ENCODE measurements at places on chromosomes 4 and X.

DNA sequence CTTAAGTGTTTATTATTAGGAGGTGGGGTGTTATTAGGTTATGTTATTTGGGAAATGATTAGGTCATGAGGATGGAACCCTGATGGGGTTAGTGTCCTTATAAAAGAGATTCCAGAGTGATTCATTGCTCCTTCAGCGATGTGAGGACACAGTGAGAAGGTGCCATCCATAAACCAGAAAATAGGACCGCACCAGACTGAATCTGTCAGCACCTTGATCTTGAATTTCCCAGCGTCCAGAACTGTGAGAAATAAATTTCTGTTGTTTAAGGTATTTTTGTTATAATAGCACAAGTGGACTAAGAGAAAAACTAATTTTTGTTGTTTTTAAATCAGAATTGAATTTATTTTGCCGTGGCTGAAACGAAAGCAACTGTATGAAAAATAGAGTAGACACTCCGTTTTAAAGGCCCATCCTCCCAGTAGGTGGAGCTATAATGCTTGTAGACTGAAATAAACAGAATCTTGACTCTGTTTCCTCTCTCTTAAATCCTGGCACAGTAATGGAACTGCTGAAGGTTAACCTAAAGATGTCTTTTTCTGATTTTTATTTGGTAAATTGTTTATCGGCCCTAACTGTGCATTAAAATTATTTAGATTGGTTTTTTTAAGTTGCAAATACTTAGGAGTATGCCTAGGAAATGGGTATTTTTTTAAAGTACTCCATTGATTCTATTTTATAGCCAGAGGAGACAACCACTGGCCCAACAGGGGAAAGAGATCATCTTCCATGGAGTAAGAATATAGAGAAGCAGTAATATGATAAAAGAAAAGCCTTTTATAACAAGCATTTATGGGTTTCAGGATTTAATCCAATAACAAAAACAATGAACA lies 133.2 kb upstream of the ADAMTS3 start:
- peak; percentile 23 for DNase-seq

GRCh38 chr4:175784986-175785525 lies 27.0 kb downstream of the GPM6A start:
- DNase-seq = no peak

DNA sequence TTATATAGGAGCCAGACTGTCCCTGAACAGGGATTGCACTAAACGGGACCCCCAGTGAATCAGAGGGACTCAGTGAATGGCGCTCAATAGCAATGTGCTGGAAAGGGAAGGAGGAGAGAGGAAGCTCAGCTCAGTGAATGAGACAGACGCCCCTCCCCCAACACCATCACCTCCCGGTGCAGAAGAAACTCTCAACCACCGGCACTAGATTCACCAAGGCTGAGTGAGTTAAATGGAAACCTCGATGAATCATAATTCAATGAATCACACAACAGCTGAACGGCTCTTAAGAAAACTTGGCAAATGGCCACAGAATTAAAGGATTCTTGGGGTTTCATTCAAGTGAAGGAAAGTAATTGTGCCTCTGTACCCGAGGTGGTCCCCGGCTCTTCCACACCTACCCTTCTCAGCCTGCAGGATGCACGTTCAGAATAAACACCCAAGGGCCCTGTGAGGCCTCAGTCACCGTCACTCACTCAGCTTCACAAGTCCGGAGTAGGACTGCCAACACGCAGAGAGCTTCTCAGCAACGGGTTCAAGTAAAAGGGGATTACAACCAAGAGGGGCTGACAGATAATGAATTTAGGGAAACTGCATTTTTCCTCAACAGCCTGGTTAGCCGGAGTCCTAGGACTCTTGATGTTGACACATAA lies 29.3 kb downstream of the CRMP1 start:
- no peak for DNase-seq

GRCh38 chr4:184362396-184362795 lies 112.0 kb downstream of the IRF2 start:
- no peak for DNase-seq

DNA sequence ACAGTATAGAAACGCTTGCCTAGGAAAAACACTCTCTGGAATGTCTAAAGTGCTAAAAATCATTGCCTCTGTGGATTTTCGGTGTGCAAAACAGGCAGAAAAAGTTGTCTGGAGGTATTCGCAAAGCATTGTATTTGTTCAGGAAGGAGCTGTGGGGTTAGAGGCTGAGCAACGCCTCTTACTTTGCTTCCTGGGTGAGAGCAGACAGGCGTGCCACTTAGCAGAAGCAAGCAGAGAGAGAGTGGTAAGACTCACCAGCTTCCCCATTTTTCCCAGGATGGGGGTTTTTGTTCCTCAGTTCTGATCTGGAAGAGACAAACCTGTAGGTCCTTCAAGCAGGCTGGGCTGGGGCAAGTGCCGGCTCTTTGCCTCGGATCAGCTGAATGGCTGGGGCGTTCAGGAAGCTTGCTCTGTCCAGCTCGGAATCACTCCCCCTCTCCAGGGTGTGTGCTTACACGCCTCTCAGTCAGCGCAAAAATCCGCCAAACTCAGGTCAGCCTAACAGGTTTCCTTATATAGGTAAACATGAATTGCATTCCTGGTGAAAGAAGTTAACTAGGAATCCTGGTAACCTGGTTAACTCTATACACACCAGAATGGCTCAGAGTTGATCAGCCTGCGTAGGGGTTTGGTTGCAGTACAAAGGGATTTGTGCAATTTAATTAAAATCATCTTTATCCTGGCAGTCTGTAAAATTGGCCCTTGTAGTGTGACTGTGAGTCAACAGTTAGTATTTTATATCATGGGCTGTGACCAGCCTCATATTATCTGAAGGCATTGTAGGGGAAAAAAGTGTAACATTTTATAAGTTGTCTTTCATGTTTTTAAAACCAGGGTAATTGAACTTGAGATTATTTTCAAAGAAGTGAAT lies 213.1 kb upstream of the MID1 start:
- DNase-seq = no peak

DNA sequence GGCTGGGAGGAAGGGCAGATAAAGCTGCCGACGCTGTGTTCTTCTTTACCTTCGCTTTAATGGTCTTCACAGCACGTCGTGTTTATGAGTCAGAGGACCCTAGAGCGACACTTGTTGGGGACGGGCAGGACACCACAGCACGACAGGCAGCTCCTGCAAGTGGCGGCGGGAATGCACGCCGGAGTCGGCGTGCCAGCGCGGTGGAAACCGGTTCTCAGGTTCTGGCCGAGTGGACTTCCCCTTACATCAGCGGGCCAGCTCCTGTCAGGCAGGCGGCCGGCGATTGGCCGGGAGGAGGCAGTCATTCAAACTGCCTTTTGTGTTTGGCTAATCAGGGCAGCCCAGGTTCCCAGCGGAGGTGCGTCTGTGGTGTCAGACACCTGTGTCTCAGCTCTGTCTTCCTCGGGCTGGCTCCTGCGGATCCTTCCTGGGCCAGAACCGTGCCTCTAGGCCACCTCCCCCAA lies 150.9 kb downstream of the SHROOM3 start:
- peak; percentile 53 for DNase-seq

- no peak for DNase-seq
Observed at GRCh38 chrX:16067886-16068515, 55.4 kb upstream of the GRPR start.

DNA sequence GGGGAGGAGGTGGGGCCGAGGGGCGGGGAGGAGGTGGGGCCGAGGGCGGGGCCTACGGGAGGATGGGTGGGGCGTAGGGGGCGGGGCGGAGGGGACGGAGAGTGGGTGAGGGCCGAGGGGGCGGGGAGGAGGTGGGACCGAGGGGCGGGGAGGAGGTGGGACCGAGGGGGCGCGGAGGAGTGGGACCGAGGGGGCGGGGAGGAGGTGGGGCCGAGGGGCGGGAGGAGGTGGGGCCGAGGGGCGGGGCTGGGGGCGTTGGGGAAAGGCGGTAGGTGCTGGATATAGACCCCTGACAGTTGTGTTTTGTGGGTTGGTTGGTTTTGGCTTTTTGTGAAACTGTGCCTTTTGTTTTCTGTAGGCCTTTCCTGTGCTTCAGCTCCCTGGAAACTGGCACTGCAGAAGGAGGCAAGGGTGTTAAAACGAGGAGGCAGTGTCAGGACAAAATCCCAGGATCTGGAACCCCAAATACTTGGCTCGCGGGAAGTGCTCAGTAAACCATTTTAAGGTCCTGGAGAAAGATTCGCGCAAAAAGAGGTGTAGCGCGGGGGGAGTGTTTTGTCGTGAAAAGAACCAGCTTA lies 580 bp upstream of the MMGT1 start:
- peak; percentile 85 for DNase-seq

DNA sequence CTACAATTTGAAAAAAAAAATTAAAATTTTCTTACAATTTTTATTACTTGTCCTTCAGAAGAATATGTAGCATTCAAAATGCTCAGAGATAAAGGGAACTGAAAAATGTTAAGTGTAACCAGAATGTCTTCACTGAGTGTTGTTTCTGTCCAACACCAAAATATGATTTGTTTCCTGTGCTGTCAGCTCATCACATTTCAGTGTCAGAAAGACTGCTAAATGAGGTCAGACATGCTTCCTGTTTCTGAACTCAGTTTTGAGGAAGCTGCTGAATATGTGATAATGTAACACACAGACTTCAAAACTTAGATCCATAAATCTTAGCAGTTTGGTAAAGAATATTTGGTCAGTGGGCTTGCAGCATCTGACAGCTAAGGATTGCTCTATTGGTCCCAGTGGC lies 1849.7 kb downstream of the PCDH7 start:
- no peak for DNase-seq

DNA sequence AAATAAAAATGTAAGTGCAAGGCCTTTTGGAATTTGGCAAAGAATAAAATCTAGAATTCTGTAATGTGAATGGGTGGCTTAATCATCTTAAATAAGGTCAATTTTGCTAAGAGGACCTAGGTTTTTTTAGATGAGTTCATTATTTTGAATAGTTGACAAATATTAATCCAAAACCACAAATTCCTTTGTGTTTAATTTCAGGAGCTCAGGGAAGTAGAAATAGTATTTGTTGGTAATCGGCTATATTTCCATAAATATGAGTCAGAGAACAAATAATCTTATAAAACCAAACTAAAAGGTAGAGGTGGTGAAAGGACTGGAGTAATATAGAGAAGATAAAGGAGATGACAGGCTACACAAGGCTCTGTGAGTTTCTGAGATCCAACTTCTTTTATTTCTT lies 190.4 kb upstream of the TLL1 start:
- DNase-seq = no peak

DNA sequence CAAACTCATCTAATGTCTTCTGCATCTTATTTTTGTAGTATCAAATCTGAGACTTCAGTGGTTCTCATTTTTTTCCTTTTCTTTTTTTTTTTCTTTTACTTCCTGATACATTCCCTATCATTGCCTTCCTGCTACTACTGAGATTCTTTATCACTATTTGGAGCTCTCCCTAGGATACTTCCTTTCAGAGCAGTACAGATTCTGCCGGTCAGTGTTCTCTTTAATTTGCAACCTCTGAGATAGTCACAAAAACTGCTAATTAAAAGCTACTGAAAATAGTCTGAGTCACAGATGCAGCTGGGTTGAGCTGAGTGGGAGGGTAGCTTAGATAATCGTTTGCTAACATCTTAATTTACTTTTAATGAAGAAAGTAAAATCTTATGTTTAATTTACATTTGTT lies 1279.7 kb downstream of the ARAP2 start:
- DNase-seq = no peak

GRCh38 chr4:18847249-18847890 lies 825.8 kb upstream of the LCORL start:
- no peak for DNase-seq

GRCh38 chr4:178306565-178306964 lies 864.3 kb upstream of the AGA start:
- DNase-seq = no peak
